Fibroblast of villous mesenchyme (primary cell): ENCODE measurements at places on chromosomes 3 and 15.

- DNase-seq: no peak
These were observed 45.5 kb downstream of the GREM1 start for GRCh38 chr15:32763295-32763694.

DNA sequence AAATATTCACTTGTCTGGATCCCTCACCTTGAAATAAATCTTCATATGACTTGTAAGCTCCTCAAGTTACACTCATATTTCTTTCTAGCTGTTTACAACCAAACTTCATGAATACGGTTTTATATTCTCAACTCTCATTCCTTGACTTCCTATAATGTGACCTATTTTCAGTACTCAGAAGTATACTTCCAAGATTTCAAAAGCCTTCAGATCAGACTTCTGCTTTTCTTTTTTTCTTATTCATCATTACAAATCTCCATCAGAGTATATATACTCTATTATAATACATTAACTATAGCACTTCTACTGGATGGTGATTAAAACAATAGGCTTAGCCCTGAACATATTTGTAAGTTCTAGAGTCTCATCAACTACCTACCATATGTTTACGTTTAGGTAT, 123.6 kb upstream of the ALCAM start:
- no peak for DNase-seq

GRCh38 chr3:152760591-152760990, 74.3 kb upstream of the P2RY1 start:
- DNase-seq: no peak

- DNase-seq: peak; percentile 60
These were observed 725 bp downstream of the SRP14 start for GRCh38 chr15:40038275-40038637.

GRCh38 chr3:111412656-111413055, 129.3 kb upstream of the CD96 start:
- no peak for DNase-seq

GRCh38 chr3:8457039-8457438, 44.6 kb upstream of the LMCD1 start:
- no peak for DNase-seq

GRCh38 chr15:71800835-71801745, 9.3 kb upstream of the NR2E3 start:
- DNase-seq: peak; percentile 85

DNA sequence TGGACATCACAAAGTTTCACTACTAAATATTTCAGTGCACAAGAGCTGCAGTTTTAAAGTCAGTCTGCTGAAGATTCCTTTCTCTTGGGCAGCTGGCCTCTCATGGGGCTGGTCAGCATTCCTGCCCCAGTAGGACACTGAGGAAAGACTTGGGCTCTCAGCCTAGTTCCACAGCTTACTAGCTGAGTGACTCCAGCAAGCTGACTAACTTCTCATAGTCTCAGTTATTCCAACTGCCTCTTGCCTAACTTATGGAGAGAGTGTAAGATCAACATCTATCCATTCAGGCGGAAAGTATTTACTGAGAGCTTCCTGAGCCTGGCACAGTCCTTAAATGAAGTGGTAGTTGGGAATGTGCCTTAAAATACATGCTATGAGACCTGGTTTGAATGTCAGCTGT, 27.0 kb downstream of the TM4SF4 start:
- peak; percentile 20 for DNase-seq

GRCh38 chr3:100053951-100054620, 60.2 kb downstream of the FILIP1L start:
- DNase-seq: no peak

DNA sequence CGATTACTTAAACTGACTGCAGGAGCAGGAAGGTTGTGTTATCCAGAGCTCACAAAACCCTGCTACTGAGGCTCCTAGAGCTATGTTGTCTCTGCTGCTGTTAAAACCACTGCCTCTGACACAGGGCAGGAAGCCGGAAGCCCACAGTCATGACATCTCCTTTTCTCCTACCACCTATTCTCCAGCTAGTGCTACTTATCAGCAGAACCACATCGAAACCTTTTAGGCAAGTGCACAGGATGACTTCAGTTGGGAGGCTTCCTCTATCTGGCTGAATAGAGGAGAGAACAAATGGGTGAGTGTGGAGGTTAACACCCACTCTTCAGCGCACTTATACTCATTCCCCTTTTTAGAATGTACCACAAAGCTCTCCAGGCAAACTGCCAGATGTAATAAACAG, 638.0 kb downstream of the OTOL1 start:
- no peak for DNase-seq

GRCh38 chr3:153783106-153783505, 338.1 kb upstream of the ARHGEF26 start:
- peak; percentile 5 for DNase-seq

- no peak for DNase-seq
These were observed 28.5 kb upstream of the CMTM6 start for GRCh38 chr3:32531010-32531647.

DNA sequence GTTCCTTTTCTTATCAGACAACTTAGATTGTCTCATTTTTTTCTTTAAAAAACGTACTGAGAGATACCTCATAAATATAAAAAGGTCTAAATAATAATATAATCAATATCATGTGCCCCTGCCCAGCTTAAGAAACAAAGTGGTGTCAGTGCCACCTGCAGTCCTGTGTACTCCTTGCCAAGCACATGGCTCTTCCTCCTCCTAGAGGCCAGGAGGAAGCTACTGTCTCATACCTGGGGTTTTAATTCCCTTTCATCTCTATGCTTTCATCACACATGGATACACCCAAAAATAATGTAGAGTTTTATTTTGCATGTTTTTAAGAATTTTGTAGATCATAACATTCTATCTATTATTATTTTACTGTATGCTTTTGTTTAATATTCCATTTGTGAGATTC, 98.6 kb upstream of the C15orf61 start:
- no peak for DNase-seq

DNA sequence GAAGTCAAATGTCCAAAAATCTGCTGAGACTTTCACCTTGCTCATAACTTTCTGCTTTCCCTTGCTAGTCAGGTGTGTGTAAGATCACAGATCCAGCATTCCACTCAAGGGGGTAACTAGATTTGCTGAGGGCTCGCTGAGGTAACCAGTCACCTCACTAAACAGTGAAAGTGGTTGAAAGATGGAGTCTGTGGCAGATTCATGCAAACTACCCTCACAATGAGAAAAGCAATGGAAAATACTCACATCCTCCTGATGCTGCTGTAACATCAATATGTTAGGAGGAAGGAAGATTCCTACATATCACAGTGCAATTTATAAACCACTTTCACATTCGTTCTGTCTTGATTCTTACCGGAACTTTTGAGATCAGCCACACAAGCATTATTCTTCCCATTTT, 174.3 kb upstream of the BCL6 start:
- no peak for DNase-seq

- no peak for DNase-seq
These were observed 66.8 kb upstream of the BCHE start for GRCh38 chr3:165903885-165904630.

DNA sequence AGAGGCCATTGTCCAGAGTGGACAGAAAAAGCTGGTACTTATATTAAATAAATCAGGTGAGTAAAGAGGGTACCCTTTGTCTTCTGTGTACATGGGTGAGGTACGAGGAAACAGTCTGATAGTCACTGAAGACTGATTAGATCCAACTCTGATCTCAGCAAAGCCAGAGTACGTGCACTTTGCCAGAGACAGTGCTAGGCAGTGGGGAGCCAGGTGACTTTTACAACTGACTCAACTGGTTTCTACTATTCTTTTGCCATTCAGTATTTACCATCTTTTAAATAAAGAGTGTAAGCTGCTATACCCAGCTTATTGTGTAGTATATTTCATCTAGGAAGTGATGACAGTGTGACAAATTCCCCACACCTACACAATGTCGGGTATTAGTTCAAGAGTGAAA, 3.3 kb downstream of the GNL3 start:
- no peak for DNase-seq

DNA sequence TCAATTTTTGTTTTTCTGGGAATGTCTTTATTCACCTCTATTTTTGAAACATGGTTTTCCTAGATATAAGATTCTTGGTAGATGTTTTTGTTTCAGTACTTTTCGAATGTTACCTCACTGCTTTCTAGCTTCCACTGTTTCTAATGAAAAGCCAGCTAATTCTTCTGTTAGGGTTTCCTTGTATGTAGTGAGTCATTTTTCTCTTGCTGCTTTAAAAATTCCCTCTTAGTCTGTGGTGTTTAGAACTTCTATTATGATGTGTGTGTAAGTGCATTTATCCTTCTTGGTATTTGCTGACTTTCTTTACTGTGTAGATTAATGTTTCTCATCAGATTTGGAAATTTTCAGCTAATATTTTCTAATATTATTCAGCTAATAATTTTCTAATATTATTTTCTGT, 151.1 kb upstream of the OSTN start:
- no peak for DNase-seq

DNA sequence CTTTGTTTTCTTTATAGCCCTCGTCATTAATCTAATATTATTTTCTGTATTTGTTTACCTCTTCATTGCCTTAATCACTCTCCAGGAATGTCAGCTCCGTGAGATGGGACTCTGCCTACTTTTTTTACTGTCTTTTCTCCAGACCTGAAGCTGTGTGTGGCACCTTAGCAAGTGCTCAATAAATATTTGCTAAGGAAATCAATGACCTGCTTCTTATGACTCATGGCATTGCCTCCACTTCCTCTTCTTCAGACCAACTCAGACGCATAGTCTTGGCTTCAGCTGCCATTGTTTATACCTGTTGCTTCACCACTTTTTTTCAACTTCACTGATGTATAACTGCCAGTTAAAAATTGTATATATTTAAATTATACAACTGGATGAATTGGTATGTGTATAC, 218.5 kb upstream of the CMC1 start:
- no peak for DNase-seq

DNA sequence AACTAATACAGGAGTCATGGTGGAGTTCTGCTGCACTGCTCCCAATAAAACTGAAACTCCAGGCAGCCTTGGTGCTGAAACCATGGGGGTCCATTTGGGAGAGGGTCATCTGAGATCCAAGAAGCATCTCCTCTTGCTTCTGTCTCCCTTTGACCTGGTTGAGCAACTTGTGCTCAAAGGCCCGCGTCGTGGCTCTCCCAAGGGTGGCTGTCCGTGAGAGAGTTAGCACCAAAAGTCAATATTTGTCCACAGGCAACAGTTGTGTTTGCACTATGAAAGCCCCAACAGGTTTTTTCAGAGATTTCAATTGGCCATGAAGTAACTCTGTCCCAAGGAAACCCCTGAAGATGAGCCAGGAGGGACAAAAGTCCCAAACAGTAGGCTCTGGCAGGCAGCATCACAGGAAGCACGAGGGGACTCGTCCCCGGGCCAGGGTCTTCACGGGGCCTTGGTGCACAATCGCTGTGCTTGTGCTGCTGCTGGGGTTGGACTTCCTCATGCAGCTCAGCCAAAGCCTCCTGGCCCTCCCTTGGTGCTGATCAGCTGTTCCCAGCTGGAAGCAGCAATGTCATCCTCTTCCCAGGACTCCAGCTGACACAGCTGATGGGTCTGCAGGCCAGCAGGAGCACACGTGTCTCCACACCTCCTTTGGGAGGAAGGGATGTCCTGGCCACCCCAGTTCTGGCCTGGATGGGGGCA, 39.4 kb upstream of the WNT5A start:
- no peak for DNase-seq

DNA sequence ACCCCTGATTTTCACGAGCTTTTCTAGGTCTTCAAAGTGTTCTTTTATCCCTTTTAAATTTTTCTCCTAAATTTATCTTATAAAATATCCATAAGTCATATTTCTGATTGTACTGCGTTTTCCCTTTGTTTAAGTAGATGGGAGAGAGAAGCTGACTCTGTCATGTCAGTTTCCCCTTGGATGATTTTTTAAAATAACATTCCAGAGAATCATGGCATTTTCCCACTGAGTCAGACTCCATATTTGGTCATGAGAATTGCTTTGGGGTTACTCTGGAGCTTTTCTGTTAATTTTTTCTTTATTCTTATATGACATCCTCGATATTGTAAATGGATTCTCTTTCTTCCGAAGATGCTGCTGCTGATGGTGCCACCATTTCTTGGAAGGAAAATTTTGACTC, 28.6 kb upstream of the UMPS start:
- peak; percentile 24 for DNase-seq

DNA sequence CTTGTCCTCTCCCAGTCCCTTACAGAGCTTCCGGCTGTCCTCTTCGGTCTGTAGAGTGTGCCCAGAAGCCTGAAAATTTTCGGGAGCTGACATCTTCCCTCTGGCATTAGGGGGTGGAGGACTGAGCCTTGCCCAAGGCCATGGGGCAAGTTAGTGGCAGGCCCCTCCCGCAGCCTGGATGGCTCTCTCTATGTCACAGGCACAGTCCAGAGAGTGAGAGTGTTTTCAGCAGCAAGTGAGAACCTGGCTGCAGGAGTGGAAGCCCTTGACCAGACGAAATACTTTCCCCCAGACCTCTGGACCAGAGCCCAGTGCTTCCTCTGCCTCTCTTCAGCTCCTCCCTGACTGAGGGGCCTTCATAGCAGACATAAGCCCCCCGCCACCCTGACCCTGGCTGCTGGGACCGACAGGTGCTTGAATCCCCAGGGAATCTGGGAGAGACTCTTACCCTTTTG, 50.5 kb upstream of the SEC22A start:
- DNase-seq: no peak

DNA sequence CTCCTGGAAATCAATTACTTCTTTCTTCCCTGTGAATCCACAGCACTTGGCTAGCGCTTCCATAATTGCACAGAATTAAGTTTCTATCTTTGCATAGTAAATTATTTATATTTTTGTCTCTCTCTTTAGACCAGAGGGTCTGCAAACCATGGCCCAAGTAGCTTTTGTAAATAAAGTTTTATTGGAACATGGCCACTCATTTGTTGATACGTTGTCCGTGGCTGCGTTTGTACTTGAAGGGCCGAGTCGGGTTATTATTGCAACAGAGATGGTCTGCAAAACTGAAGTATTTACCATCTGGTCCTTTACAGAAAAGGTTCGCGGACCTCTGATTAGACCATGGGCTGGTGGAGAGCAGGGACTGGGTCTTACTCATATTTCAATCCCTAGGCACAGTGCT, 102.5 kb downstream of the RPLP1 start:
- DNase-seq: no peak

DNA sequence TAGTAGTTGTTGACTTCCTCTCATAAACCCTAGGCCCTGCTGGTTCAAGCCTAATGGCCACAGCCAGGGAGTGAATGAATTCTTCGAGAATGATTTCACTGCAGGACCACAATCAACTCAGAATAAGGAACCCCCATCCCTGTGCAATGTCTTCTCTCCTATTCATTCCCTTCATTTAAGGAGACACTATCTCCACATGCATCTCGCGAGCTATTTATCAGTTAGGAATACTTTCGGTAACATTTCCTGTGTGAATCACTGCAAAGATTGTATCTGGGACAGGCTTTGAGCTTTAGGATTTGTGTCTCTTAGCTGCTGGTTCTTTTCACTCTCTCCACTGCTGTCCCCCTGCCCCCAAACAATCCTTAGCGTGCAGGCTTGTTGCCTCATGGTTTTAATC, 94.4 kb downstream of the MYLK start:
- DNase-seq: peak; percentile 96

GRCh38 chr15:90617668-90618097, 88.0 kb downstream of the CRTC3 start:
- peak; percentile 61 for DNase-seq

- no peak for DNase-seq
These were observed 50.0 kb downstream of the SEMA3G start for GRCh38 chr3:52394751-52395502.
